ENCODE measurements at places on chromosomes 16 and 17. TPM values are rescaled to one million over a fixed set of nuclear protein-coding genes. Genes with fewer than 3 reads are reported as not detected.

Gene KRT40
- not detected for total RNA-seq

Gene ZG16B
- 1.1 TPM for total RNA-seq

Gene SNTB2
- total RNA-seq, result 6.3 TPM

- peaks cover 13% of the 10 kb centered on the region for H3K36me3 ChIP-seq
- peaks cover 54% of the 10 kb centered on the region for H3K4me1 ChIP-seq
- DNase-seq, result peak; percentile 85
- H3K27me3 ChIP-seq, result peaks cover 6% of the 10 kb centered on the region
- peak overlapping the region; percentile 98 for H3K27ac ChIP-seq
Observed at GRCh38 chr16:22192261-22193062, 13.6 kb upstream of the EEF2K start.

DNA sequence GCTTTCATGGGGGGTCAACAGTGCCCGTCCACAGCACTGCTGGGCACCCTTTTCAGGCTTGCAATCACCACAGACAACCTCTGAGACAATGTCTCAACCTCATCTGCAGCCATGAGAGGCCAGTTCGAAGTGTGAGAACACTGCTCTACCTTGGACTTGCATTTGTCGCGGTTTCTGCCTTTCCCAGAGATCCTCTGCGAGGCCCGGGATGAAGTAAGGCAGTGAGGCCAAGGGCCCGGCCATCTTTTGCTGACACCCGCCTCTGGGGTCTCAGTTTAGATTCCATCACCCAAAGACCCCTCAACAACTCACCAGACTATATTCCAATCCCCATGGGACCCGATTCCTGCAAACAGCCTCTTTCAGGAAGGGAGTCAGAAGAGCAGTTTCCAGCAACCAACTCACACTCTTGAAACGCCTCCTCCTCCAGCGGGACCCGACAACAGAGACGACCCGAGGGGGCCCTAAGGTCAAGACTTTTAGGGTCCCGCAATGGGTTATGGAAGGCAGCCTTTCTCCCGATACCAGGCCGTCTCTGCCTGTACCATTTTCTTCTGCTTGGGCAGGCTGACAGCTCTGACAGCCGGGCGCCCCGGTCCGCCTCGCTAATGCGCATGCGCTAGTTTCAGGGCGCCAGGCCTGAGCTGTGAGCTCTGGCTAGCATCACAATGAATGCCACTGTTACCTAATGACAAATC lies 576.0 kb downstream of the KCNJ18 start:
- no peaks in the 10 kb centered on the region for H3K36me3 ChIP-seq
- H3K4me3 ChIP-seq, result no peak overlapping the region
- H3K4me1 ChIP-seq, result no peaks in the 10 kb centered on the region
- no peaks in the 10 kb centered on the region for H3K27me3 ChIP-seq
- no peak for DNase-seq
- no peak overlapping the region for H3K27ac ChIP-seq

DNA sequence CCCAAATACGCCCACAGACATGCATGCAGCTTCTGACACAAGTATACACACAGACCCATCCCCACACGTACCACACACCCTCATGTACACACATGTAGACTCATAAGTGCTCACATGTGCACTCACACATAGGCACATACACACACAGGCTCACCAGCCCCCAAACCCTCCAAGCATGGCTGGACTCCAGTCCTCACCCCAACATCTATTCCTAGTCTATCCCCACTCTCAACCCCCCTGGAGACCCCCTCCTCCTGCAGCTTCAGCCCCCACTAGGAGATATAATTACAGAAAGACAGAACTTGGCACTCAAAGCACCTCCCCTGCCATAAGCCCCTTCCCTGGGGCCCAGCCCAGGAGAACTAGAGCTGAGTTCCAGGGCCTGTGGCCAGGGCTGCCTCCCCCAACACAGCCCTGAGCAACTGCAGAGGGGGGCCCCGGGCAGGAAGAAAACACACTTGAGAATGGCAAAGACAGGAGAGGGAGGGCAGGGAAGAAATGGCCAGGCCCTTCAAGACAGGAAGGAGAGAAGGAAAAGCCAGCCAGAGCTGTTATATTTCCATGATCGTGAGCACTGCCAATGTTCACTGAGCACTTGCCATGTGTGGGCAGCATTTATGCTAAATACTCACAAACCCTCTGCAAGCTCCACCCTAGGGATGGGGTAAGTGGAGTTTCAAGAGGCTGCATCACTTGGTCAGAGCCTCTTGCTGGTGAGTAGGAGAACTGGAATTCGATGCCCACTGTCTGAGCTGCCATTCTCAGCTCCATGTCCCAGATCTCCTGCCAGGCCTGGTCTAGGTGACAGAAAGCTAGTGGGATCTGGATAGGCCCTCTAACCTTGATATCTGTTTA lies 224.5 kb downstream of the ZNF423 start:
- H3K36me3 ChIP-seq, result no peaks in the 10 kb centered on the region
- no peaks in the 10 kb centered on the region for H3K4me1 ChIP-seq
- H3K4me3 ChIP-seq, result no peak overlapping the region
- no peak for DNase-seq
- H3K27ac ChIP-seq, result no peak overlapping the region

- no peak for DNase-seq
- no peak overlapping the region for H3K4me3 ChIP-seq
- H3K27ac ChIP-seq, result no peak overlapping the region
- H3K4me1 ChIP-seq, result peaks cover 6% of the 10 kb centered on the region
- H3K36me3 ChIP-seq, result peaks cover 50% of the 10 kb centered on the region
Observed at GRCh38 chr17:2647957-2648356, 54.5 kb downstream of the PAFAH1B1 start.
